Stimulated activated naive CD8-positive, alpha-beta T cell treated with anti-CD3 and anti-CD28 coated beads, Interleukin-15, Interleukin-2, amounts not matched to agents 100 U/mL and 50 U/mL, for 24 hours (primary cell): ENCODE measurements at places on chromosomes 11 and 22.

DNA sequence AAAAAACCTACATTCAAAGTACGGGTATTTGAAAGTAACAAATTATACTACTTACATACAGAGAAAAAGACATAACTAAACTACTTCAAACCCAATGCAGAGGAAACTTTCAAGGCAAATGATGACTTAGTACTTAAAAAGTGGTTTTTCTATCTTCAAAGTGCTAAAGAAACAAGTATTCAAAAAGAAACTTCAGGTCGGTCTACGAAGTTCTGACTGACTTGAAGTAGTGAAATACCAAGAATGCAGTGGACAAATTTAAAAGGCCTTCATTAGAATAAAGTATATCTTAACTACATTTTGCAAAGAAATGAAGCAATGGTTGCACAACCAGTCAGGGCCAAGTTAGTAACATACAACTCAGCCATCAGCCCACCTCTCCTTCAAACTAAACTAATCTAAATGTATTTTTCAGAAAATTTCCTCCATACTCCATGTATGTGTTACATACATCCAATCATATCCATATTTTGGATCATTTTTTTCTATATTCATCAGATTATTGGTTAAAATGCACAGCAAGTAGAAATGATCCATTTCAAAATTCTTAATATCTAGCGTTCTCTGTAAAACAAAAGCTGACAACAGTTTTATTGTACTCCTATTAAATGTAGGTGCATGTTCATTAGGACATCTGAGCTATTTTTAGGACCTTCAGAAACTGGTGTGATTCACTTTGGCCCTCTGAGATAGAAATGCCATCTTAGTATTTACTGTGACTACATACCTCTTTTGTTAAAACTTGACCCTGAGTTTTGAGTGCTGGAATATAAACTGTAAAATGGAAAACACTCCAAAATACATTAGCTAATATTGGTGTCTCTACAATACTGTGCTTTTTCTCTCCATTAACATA, 49.9 kb downstream of the BIRC2 start:
- DNase-seq, result no peak

- DNase-seq, result no peak
Observed at GRCh38 chr22:41442240-41442792, 4.3 kb downstream of the TOB2 start.

- DNase-seq, result no peak
Observed at GRCh38 chr11:95547186-95547585, 242.4 kb downstream of the FAM76B start.

GRCh38 chr22:49748514-49748913, 79.2 kb downstream of the BRD1 start:
- DNase-seq, result no peak

DNA sequence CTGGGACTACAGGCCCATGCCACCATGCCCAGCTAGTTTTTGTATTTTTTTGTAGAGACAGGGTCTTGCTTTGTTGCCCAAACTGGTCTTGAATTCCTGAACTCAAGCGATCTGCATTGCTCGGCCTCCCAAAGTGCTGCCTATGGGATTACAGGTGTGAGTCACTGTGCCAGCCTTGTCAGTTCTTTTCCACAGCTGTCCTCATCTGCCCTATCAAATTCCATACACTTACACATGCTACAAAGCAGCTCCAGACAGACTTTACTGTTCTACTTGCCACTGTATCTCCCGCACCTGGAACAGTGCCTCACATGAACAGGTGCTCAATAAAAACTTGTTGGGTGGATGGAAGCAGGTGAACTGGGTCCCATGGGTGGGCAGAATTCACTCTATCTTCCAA, 8.2 kb downstream of the STX5 start:
- DNase-seq, result no peak

GRCh38 chr22:46799626-46800025, 37.2 kb downstream of the TBC1D22A start:
- DNase-seq, result no peak

GRCh38 chr22:25702040-25702439, 39.9 kb upstream of the MYO18B start:
- DNase-seq, result no peak

DNA sequence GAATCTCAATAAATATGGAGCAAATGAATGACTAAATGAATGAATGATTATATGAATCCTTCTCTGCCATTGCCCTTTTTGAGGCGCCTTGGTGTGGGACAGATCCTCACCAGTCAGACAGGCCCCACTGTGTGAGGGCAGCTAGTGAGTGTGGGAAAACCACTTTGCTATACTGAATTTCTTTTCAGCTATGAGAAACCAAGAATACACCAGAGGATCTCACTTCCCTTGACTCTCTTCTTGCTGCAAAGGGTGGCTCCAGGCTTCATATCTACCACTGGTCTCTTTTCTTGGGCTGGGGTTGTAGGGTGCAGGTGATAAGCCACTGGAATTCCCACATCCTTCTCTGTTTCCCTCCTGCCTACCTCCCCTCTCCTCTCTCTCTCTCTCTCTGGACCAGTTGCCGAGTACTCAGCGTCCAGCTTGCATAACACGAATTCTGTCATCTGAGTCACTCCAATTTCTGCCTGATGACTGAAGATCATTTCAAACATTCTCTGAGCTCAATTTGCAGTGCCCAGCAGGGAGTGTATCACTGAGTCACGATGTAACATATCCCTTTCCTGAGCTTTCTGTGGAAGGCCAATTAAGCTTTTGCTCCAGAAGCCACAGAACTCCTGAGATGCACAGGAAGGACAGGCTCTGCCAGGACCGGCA, 304.3 kb upstream of the NCAM1 start:
- DNase-seq, result no peak

- no peak for DNase-seq
Observed at GRCh38 chr11:50037251-50037650, 4.6 kb downstream of the OR4C45 start.

- DNase-seq, result no peak
Observed at GRCh38 chr22:41469218-41469851, 418 bp downstream of the ACO2 start.

- DNase-seq, result no peak
Observed at GRCh38 chr11:47551086-47551485, 1.8 kb downstream of the CELF1 start.

DNA sequence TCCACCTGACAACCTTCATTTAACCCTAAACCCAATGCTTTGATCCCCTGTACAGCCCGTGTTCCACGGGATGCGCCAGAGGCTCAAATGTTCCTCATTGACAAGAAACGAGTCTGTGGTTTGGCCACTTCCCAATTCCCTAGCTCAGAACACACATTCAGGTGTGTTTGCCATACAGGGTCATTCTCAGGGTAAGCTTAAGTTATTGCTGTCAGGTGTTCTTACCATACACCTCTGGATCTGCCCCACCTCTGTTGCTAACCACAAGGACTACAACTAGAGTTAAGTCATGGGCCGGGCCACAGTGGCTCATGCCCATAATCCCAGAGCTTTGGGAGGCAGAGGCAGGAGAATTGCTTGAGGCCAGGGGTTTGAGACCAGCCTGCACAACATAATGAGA, 45.6 kb upstream of the POLD3 start:
- DNase-seq, result no peak

DNA sequence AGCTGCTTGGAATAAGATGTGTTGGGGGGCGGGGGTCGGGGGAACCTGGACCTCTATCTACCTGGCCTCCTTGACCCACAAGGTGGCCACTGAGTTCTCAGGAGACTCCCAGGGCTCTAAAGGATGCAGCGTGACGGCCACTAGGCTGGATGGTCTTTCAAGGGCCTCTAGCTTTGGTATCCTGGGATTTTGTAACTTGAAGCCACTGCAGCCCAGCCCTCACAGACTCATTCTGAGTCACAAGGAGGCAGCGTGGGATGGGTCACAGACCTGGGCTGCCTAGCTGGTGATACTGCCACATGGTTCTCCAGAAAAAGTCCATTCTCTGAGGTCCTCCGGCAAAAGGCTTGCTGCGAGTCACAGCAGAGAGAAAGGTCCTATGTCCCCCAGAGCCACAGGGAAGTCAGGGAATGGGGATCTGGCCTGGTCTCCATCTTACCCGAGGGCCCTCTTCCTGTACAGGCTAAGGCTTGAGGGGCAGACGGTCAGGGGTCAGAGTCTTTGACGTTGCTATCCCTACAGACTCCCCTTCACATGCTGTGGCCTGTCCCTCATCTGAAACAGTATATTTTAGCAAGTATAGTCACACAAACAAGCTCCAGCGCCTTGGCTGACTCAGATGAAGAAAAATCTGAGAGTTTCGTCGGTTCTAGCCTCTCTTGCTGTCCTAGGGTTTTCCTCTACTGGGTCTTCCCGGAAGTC, 52.4 kb downstream of the KCNC1 start:
- DNase-seq, result no peak

GRCh38 chr11:35622070-35622469, 3.8 kb downstream of the FJX1 start:
- no peak for DNase-seq

DNA sequence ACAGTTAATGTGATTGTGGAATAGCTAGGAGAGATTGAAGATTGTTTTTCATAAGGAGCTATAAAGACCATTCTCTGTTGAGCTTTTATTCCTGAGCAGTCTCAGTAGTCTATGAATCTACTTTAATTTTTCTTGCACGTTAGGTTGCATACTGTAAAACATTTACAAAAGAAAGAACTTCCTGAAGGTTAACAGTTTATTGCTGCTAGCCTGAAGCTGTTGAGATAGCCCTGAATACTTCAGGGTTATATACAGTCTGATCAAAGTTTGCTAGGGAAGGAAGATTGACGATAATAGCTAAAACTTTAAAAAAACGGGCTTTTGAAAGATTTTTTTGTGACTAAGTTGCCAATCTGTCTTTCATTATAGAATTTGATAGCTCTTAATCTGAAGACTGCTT, 64.8 kb downstream of the PPP6R3 start:
- DNase-seq, result no peak

GRCh38 chr11:10480026-10480425, 25.0 kb downstream of the AMPD3 start:
- DNase-seq, result no peak

DNA sequence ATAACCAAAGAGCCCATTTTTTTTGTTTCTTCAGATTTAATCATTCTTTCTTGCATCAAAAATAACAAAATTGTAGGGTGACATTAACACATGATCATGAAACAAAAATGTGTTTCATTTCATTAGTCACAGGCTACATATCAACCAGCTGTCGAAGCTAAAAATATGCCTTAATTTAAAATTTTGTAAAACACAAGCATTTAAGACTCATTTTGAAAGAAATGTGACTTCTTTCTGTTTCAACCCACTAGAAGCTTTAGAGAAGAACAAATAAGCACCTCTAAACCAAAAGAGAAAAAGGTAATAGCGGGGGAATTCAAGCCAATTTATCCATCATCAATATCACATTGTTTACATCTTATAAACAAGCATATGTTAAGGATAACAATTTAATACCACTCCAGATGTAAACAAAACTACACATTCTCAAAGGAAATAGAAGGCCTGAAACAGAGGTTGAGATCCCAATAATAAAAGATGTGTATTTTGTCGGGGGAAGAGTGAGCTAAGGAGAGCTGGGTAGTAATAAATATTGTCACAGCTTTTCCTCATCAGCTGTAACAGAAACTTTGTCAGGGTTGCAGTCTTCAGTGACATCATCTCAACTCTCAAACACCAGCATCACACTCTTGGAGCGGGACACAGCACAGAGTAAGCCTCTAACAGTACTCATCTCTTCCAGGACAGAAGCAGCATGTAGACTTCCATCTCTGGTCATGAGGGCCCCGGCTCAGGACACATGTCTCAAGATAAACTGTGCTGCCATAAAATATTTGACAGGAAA, 42.0 kb downstream of the ALG9 start:
- no peak for DNase-seq

- no peak for DNase-seq
Observed at GRCh38 chr11:74611369-74611861, 19.0 kb downstream of the POLD3 start.

GRCh38 chr11:88359114-88359513, 21.6 kb upstream of the CTSC start:
- no peak for DNase-seq

DNA sequence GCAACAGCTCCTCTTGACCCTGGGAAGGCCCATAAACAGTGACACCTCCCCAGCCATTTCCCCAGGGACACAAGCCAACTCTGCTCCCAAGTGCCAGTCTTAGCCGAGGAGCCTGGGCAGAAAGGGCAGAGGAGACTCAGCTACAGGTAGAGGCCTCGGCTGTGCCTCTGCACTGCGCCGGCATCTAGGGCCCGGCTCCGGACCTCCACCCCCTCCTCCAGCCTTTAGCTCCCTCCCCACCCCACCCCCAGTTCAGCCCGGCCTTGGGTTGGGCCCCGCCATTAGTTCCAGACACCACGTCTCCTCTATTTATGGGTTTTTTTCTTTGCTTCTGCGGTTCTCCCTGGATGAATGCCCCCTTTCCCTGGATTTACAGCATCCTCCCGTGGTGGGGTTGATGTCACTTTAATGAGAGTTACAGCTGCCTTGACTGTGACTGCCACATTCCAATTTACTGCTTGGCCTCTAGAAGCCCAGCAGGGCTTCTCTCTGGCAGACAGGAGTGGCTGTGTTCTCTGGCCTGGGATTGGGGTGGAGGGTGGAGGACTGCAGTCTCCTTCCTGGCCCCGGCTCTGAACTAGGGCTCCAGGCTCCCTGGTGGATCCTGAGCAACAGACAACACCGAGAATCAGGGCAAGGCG, 13.5 kb upstream of the OAF start:
- no peak for DNase-seq

DNA sequence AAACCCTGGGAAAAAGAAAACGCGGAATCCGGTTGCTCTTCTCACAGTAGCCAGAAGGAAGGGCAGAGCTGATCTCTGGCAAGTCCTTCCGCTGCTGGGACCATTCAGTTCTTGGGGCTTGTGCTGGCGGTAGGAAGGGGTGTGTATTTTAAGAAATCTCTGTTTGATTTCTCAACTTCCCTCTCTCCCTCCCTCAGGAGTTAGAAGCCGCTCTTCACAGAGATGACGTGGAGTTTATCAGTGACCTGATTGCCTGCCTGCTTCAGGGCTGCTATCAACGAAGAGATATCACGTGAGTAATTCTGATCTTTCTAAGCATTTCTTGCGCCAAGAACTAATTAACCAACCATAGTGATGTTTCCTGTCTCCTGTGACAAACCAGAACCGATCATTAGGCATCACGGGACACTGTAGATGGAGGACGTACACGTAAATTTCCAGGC, 85.9 kb upstream of the SLC25A18 start:
- no peak for DNase-seq

- peak; percentile 10 for DNase-seq
Observed at GRCh38 chr11:13776134-13776815, 107.8 kb downstream of the FAR1 start.

DNA sequence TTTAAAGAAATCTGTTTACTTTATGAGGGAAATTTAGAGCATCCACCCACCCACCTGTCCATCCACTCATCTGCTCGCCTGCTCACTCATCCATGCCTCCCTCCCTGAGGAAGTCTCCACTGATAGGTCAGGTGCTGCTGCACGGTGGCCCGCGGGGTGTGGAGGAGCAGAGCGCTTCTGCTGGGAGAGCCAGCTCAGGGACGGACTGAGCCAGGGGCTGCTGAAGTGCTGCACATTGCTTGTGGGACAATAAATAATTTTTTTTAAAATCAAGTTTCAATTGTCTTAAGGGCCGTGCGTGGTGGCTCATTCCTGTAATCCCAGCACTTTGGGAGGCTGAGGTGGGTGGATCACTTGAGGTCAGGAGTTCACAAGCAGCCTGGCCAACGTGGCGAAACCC, 148.9 kb downstream of the TBC1D22A start:
- DNase-seq, result no peak

GRCh38 chr22:40432157-40432556, 61.8 kb downstream of the SGSM3 start:
- DNase-seq, result no peak
